ENCODE measurements at places on chromosomes 1 and 21.

DNA sequence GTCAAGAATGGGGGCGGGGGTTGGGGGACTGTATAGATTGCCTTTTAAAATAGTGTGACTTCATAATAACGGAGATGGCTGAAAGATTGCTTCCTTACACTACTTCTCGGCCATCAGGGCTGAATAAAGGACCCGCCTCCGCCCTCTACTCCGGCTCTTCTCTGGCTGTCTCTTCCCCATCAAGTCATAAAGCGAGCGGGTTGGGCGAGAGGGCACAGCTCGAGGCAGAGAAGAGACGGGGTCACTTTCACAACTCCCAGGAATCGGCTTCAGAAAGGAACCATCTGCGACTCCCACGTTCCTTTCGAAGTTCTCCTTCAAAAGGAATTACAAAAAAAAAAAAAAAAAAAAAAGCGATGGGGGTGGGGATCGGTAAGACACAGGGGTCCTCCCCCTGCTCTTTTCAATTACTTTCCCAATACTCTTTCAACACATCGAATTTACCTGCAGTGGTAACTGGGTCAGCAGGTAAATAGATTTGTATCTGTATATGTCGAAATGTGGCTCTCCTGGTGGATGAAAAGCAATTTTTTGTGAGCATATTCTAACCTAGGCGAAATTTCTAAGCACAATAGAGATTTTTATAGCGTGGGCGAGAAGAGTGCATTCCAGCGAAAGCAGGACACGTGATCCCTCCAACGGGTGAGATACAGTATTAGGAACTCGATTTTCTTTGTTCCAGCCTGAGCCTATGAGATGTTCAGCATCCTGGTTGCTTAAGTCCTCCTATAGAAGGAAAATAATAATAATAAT is 2.0 kb downstream of the LRRC7 start:
- DNase-seq: no peak

DNA sequence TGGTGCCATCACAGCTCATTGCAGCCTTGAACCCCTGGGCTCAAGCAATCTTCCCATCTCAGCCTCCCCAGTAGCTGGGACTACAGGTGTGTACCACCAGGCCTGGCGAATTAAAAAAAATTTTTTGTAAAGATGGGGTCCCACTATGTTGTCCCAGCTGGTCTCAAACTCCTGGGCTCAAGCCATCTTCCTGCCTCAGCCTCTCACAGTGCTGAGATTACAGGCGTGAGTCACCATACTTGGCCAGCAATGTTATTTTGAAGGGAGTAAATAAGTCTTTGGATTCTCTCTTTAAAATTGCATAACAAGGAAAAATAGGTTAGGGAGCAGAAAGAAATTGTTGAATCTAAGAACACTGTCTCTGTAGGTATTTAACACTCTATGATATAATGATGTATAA is 111.3 kb downstream of the RPS6KC1 start:
- DNase-seq: no peak

GRCh38 chr1:162373072-162373427 is 3.6 kb downstream of the SPATA46 start:
- no peak for DNase-seq

- no peak for DNase-seq
These were observed 7.3 kb downstream of the KIAA2013 start for GRCh38 chr1:11918799-11919519.

DNA sequence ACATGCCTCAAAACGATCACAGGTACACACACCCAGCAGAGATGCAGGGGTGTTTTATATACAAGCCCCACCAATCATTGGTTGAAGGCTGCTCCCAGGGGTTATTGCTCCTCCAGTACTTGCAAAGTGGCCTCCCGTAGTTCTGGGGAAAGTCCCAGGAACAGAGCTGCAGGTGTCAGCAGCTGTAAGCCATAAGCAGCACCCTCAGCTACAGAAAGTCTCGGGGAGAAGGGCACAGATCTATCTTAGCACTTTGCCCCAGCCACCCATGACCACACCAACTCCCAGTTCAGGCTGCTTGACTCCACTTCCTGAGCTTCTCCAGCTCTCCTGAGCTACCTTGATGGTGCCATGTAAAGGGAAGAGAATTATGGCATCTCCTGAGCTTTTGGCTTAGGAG is 222.7 kb upstream of the GJB5 start:
- DNase-seq: no peak

GRCh38 chr1:9164532-9164900 is 35.6 kb upstream of the GPR157 start:
- no peak for DNase-seq

GRCh38 chr1:19563324-19564097 is 78.2 kb upstream of the CAPZB start:
- DNase-seq: no peak

DNA sequence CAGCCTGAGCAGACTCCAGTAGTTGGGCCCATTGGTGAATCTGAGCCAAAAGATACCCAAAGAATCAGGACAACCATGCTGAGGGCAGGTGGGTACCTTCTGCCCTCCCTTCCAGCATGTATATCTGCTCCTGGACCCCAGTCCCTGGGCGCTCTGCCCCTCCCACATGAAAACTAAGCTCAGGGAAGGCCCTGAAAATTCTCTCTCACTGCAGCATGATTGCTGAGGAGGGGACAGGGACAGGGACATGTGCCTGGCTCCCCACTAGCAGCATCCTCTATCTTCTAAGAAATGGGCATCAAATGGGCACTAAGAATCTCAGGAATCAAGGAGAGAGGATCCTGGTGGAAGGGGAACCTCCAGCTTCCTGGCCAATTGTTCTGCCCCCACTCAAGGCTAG is 446.0 kb downstream of the MATN1 start:
- DNase-seq: no peak

GRCh38 chr1:80666073-80666472 is 1134.7 kb upstream of the ADGRL2 start:
- no peak for DNase-seq

- no peak for DNase-seq
These were observed 14.7 kb downstream of the PEX14 start for GRCh38 chr1:10489291-10490055.

DNA sequence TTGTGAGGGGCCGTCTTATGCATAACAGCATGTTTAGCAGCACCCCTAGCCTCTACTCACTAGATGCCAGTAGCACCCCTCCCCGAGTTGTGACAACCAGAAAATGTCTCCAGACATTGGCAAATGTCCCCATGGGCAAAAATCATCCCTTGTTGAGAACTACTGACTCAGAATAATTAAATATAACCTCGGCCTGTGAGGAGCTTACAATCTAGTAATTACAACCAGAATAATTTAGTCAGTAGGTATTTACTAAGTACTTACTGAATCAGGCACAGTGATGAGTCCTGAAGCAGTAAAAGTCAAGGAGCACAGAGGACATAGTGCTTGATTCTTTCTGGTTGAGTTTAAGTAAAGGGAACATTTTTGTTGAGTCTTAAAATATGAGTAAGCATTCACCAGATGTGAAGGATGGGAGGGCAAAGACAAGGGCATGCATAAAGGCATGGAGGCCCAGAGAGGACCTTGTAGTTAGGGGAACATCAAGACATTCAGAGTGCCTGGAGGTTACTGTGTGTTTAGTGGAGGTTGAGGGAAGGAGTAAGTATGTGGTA is 44.1 kb upstream of the KCNQ4 start:
- no peak for DNase-seq

DNA sequence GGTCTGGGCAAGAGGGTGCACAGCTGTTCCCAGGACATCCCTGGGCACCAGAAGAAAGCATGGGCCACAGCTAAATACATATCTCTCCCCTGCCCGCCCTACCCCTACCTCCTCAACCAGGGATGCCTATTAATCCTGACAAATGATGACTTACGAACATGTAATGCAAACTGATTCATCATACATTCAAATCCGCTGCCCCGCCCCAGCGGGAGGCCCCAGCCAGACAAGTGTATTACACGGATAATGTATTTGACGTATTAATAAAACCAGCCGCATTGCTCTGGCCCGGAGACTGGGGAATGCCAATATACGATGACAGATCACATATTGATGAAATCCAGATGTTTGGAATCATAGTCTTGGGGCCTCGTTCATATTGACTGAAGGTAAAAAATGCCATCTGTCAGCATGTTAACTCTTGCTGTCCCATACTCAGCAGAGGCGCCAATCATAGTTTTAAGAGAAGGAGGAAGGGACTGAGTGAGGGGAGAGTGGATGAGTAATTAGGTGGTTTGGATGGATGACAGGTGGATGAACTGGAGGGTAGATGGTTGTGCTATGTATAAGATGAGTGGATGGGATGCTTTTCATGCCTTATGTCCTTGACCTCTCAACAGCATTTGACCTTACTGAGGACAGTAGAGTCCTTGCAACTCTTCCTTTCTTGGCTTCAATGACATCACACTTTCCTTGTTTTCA is 68.2 kb downstream of the TMEM53 start:
- no peak for DNase-seq

DNA sequence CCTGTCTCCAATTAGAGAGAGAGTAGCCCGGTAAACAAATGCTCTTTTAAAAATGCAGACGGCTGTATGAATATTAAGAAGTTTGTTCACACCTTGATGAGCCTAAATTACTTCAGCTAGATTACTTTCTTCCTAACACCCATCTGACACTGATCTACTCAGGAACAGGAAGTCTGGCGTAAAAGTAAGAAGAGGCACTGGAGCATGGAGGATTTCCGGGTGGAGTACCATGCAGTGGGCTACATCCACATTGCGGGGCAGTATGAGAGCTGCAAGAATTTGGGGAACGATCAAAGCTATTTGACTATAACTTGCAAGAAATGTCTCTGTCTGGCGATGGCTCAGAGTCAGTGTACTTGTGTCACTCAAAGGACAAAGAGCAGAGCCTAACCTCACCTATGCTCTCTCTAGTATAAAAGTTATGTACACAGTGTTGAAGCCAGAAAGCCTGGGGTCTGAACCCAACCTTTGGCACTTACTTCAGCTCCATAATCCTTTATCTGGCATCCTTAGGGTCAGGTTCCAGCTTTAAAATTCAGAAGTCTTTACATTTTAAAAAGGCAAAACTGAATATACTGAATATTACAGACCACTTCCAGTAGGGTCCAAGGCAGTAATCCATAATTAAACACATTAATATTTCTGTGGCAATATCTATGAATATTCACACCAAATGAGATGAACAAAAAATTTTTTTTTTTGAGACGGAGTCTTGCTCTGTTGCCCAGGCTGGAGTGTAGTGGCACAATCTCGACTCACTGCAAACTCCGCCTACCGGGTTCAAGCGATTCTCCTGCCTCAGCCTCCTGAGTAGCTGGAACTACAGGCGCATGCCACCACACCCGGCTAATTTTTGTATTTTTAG is 7.9 kb upstream of the GNPAT start:
- DNase-seq: no peak

DNA sequence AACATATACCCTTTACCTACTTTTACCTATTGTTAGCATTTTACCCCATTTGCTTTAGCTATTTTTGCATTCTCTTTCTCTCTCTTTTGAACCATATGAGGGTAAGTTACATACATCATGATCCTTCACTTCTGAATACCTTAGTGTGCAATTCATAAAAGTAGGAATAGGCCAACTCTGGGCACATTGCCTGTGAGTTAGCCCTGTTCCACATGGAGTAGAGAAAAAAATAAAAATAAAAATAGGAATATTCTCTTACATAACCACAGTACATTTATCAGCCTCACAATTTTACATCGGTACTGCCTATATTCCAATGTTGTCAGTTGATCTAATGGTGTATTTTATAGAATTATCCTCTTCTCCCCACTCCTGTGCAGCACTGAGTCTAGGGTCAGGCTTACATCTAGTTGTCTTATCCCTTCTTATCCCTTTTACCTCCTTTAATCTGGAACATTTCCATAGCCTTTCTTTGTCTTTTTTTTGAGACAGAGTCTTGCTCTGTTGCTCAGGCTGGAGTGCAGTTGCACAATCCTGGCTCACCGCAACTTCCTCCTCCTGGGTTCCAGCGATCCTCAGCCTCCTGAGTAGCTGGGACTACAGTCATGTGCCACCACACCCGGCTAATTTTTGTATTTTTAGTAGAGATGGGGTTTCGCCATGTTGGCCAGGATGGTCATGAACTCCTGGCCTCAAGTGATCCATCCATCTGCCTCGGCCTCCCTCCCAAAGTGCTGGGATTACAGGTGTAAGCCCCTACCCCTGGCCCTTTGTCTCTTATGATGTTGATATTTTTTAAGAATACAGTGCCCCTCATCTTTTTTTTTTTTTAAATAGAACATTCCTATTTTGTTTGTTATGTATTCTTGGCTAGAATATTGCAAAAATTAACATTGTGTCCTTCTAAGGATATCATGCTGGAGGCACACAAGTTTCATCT is 11.1 kb upstream of the SLC30A1 start:
- DNase-seq: no peak

Data from activated naive CD8-positive, alpha-beta T cell treated with anti-CD3 and anti-CD28 coated beads, Interleukin-2, amount 50 U/mL, for 24 hours (primary cell).